Fibroblast of skin of right biceps (primary cell): ENCODE measurements at places on chromosomes 12 and 14.

DNA sequence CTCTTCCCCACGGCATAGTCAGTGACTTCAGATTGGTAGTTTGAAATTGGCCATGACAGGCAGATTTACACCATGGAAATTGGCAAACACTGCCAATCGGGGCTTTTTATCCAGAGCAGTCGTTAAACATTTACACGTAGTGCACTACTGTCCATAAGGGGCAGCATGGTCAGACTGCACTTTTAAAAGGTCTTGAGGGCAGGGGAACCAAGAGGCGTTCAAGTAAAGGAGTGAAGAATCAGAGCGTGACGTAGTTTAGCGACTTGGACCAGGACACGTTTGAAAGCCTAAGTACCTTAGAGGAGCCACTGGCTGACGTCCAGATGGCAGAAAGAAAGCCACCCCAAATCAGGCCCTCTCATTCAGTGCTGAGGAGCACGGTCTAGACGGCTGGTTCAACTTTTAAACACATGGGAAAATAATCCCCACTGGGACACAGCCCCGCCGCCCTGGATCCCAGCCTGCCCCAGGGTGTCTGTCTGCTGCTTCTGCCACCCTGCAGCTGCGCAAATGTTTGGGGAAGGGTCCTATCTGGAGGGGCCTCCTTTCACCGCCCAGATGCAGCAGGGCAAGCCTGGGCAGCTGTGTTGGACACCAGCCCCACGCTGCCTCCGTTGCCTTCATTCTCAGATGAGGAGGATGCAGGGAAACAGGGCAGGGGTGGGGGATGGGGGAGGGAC, 52.5 kb upstream of the PPP2R5C start:
- no peak for DNase-seq

DNA sequence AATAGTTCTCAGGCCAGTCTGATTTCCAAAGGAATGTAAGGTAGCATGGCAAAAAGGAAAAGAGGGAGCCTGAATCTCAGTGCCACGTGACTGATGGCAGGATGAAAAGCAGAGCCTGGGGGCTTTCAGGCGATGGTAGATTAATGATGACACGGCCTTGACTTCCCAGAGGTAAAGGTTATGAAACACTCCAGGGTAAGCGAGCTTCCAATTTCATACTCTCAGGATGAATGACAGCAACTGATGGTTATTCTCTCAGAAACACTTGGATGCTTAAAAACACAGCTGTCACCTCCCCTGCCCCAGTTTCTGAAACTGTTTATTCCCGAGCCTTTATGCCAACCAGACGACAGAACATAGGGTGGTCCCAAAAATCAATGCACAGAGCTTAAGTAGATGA, 28.8 kb downstream of the GDF11 start:
- DNase-seq, result no peak

- DNase-seq, result no peak
Measured at GRCh38 chr14:100073576-100074430, 8.6 kb downstream of the EVL start.

- no peak for DNase-seq
Measured at GRCh38 chr12:107955966-107956643, 173.0 kb upstream of the WSCD2 start.

- no peak for DNase-seq
Measured at GRCh38 chr12:29242921-29243431, 93.9 kb downstream of the FAR2 start.

DNA sequence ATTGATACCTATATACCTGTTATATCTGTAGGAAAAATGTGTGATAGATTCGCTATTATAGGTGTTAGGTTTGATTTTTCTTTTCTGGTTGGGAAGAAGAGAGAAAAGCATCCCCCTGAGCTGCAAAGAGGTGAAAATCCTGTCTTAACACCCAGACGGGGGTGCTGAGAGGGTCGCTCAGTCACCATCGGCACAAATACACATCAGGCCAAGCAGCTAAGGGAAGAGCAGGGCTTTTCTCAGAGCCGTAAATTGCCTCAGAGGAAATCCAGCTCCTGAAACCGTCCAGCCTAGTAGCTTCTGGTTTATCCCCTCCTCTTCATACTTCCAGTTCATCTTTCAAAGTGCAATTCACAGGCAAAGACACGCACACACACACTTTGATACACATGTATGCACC, 111.1 kb upstream of the OVCH1 start:
- no peak for DNase-seq

DNA sequence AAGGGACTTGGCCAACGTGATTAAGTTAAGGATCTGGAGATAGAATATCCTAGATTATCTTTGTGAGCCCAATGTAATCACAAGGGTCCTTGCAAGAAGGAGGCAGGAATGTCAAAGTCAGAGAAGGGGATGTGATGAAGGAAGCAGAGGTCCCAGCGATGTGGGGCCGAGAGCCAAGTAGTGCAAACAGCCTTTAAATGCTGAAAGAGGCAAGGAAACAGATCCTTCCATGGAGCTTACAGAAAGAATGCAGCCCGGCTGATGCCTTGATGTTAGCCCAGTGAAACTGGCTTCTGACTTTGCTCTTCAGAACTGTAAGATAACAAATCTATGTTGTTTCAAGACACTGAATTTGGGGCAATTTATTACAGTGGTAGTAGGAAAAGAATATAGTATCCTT, 74.9 kb downstream of the NEDD1 start:
- no peak for DNase-seq

- DNase-seq, result peak; percentile 61
Measured at GRCh38 chr14:99768381-99768780, 24.8 kb upstream of the EML1 start.

- no peak for DNase-seq
Measured at GRCh38 chr14:70773182-70773862, 36.0 kb downstream of the MAP3K9 start.

- DNase-seq, result no peak
Measured at GRCh38 chr14:45261209-45261608, 8.2 kb upstream of the MIS18BP1 start.
